NCI-H1092 treated with DMSO at 0.1 percent for 48 hours (cell line): ENCODE measurements at places on chromosomes 5 and 9.

DNA sequence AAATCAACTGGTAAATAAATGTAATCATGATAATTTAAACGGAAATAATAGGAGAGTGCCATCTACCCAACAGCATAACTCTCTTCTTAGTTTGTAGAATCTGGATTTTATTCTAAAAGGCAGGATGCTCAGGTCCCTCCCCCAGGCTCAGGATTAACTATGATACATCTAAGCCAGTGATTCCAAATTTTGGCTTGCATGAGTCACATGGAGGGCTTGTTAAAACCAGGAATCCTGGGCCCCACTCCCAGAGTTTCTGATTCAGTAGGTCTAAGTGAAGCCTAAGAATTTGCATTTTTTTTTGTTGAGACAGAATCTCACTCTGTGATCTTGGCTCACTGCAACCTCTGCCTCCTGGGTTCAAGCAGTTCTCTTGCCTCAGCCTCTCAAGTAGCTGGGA is 62.3 kb upstream of the ZFR start:
- no peak for DNase-seq

DNA sequence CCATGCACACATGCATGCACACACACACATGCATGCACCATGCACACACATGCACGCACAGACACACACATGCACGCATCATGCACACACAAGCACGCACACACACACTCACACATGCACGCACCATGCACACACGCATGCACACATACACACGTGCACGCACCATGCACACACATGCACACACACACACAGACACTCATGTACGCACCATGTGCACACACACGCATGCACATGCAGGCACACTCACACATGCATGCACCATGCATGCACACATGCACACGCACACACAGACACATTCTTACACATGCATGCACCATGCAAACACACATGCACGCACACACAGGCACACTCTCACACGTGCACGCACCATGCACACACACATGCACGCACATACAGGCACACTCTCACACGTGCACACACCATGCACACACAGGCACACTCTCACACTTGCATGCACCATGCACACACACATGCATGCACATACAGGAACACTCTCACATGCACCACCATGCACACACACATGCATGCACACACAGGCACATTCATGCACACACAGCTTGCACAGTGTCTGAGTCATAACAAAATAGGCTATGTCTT is 117.5 kb downstream of the TENT4A start:
- no peak for DNase-seq

DNA sequence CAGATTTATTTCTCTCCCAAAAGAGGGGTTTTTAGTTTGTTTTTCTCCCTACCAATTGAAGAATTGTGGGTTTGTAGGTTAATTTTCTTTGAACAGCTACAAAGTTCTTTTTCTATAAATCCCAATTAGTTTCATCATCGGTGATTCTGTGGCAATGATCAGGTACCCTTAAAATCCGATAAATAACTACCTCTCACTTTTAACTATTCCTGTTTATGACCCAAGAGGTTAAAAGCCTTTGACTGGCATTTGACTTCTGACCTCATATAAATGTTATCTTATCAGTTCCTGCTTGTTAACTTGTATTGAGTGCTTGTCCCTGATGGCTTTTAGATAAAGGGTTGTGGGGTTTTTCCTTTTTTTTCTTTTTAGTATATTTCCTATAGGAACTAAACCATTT is 124.4 kb upstream of the TMEM161B start:
- no peak for DNase-seq

- no peak for DNase-seq
Measured at GRCh38 chr5:57696389-57696769, 213.8 kb upstream of the ACTBL2 start.

GRCh38 chr5:142679744-142680143 is 6.1 kb downstream of the FGF1 start:
- no peak for DNase-seq

GRCh38 chr5:86671536-86671935 is 53.8 kb downstream of the COX7C start:
- no peak for DNase-seq

GRCh38 chr5:111927191-111927590 is 170.2 kb upstream of the NREP start:
- DNase-seq, result no peak

- no peak for DNase-seq
Measured at GRCh38 chr5:109958082-109958481, 268.4 kb downstream of the MAN2A1 start.

DNA sequence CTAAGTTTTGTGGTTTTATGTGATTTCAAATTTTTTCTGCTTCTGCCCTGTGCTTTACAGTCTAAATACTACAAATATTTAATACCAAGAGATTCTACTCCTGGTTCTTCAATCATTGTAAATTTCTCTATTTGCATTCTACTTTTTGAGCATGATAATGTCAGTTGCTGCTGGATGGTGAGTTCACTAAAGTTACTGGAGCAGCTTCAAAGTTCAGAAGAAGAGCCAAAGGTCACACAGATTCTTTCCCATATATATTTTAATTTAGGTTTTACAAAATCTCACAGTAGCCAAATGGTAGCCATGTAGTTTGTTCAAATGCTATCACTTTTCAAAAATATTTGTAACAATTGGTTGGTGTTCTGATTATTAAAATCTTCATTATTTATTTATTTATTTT is 378.7 kb downstream of the TMEM232 start:
- no peak for DNase-seq

GRCh38 chr5:13317654-13318053 is 626.8 kb downstream of the DNAH5 start:
- no peak for DNase-seq

GRCh38 chr5:174352681-174353080 is 307.2 kb downstream of the NSG2 start:
- DNase-seq, result no peak

DNA sequence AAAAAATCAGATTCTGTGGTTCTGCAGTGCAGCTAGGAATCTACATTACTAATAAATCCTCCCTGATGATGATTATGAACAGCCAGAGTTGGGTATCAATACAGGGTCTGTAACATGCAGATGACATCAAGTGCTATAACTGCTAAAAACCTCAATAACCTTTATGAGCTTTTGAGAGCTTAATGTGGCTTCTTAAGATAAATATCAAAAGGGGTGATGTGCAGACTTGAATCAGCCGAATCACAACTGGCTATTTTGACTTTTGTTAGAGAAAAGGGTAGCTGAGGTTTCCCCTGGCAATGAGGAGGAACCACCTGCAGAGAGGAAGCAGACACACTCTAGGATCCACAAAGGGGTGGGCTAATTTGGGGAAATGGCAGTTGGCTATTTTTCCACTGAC is 30.2 kb downstream of the CAPSL start:
- no peak for DNase-seq

DNA sequence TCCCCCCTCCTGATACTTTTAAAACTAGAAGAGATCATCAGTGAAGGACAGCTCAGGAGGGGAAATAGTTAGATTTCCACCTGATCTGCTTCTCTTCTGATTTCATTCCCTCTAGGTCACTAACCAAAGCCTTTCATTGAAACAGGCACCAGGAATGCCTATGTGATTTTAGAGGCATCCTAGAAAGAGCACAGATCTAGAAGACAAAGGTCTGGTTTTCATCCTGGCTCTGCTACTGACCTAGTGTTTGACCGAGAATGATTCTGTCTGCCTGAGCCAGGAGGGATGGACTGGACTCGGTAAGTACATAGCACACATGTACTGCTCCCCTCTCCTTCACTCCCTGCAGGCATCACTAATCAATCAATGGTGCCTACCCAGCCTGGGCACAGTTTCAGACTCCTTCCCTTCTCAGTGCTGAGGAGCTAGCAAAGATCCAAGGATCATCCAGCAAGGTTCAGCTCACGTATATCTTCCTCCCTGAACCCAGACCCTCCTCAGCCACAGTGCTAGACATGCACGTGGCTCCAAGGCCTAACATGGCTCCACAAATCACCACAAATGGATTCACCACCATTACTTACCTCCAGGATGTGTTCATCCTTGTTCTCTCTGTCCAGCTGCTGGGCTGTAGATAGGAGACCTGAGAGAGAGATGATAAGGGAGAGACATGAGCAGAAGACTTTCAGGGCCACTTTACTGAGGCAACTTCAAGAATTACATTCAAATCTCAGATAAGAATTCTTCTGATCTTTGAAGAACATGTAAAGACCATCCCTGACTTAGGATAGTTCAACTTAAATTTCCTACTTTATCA is 35.2 kb downstream of the FAT2 start:
- no peak for DNase-seq
